ENCODE measurements at places on chromosomes 12 and 14.

- DNase-seq, result no peak
Measured at GRCh38 chr12:497501-498160, 37.9 kb downstream of the B4GALNT3 start.

DNA sequence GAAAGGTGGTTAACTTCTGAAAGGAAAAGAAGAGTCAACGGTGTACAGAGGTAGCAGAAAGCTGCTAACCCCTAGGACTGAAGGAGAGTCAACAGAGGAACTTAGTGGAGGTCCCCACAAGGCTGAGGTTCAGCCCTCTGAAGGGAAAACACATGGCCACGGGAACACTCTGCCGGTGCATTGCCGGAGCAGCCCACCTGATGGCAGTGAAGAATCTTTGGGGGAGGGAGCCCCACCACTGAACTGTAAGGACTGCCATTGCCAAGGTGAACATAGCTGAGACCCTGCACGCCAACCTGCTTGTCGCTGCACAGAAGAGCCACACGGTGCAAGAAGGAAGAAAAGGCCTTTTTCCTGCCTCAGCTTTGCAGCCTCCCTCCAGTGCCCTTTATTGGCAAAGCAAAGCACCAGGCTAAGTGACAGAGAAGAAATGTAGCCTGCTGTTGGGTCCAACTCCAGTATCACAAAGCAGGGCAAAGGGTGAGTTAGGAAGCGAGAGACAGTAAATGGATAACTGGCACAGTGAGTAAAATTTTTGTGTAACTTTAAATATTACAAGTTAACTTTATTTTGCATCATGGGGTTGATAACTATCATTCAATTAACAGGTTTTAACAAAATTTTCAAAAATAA is 76.9 kb downstream of the LIN52 start:
- DNase-seq, result no peak

DNA sequence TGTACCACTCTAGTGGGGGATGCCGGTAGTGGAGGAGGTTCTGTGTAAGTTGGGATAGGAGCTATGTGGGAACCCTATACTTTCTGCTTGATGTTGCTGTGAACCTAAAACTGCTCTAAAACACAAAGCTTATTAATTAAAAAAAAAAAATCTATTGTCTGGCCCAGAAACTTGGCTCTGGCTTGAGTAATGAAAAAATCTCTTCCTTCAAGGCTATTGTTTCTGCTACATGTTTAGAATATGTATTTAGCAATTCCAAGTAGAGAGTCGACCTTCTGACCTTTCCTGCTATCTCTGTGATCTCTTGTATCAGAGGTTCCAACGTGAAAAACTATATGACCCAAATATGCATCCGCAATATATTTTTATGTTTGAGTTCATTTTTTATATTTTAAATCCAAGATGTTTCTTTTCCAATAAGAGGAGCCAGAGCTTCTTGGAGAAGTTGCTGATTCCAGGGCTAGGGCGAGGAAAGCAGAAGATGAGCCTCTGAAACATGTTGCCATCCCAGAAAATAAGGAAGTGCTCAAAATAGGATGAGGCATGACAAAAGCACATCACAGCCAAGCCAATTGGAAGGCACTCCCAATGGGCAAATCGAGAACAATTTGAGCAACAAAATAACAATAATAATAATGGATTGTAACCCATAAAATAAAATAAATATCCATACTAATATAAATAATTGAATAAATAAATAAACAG is 184.6 kb upstream of the TMEM260 start:
- DNase-seq, result no peak

DNA sequence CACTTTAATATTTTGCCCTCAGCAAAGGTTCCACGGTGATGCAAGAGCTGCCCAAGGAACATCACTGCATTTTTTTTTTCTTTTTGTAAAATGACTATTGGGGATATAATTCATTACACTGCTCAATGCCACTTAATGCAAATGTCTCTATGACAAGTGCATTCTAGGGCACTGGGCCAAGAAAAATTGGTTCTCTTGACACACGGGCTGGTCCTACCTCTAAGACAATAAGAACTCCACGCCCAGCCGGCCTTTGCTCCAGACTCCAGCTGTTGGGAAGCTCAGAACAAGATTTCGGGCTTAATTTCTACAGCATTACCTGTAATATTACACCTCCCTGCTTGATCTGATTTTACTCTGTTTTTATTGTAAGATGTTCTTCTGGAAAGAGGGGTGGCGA is 48.8 kb upstream of the VRK1 start:
- no peak for DNase-seq

Measured in A549 (cell line).